Activated CD4-positive, alpha-beta T cell treated with anti-CD3 and anti-CD28 coated beads, Interleukin-2, amount 10 ng/mL, durations not matched to agents 24 days and 14 days (primary cell): ENCODE measurements at places on chromosomes 5 and 9. TPM values are rescaled to one million over a fixed set of nuclear protein-coding genes. Genes with fewer than 3 reads are reported as not detected.

The SLC46A2 gene
- total RNA-seq = not detected in 2 replicates

GRCh38 chr5:63111891-63112290, 533.3 kb downstream of the LRRC70 start:
- DNase-seq = no peak

GRCh38 chr5:90854169-90854568, 295.6 kb downstream of the ADGRV1 start:
- no peak for DNase-seq

DNA sequence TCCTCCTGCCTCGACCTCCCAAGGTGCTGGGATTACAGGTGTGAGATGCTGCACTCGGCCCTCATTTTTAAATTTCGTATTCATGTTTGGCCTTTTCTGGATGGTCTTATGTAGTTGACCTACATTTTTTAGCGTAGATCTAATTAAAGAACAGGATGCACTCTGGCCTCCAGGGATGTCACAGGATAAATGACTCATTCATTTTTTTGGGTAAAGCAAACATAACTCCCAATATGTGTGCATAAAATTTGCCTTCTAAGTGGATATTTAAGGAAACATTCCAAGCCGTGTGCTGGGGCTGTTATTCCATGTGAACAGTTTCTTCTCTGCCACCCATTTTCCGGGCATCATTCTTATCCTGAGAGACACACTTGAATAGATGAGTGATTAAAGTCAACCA, 501.6 kb downstream of the IRX1 start:
- no peak for DNase-seq

The PCDHGB4 gene
- total RNA-seq = 0.21 TPM in 2 replicates

- no peak for DNase-seq
Observed at GRCh38 chr5:111280282-111280951, 56.2 kb downstream of the CAMK4 start.

- DNase-seq = no peak
Observed at GRCh38 chr9:108643731-108644510, 211.9 kb downstream of the ACTL7B start.
